ENCODE measurements at places on chromosomes 3 and 15.

DNA sequence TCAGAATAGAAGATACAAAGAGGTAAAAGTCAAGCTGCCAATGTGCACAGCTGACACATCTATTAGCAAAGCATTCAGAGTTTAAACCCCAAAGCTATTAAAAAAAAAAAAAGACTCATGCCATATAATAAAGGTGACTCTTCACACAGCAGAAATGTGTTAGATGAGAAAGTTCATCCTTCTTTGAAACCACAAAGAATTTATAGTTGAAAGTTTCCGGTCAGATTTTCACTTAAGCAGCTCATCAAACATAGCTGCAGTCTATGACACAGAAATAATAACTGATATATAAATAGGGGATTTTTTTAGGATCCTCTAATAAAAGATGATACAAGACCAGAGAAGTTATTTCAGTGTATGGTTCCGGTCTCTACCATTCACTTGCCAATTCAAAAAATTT lies 76.6 kb downstream of the WWTR1 start:
- H3K4me1 ChIP-seq, result no peaks in the 10 kb centered on the region
- peaks cover 76% of the 10 kb centered on the region for H3K27me3 ChIP-seq
- H3K4me3 ChIP-seq, result no peak overlapping the region
- no peak for DNase-seq
- no peak overlapping the region for H3K27ac ChIP-seq
- H3K36me3 ChIP-seq, result no peaks in the 10 kb centered on the region

DNA sequence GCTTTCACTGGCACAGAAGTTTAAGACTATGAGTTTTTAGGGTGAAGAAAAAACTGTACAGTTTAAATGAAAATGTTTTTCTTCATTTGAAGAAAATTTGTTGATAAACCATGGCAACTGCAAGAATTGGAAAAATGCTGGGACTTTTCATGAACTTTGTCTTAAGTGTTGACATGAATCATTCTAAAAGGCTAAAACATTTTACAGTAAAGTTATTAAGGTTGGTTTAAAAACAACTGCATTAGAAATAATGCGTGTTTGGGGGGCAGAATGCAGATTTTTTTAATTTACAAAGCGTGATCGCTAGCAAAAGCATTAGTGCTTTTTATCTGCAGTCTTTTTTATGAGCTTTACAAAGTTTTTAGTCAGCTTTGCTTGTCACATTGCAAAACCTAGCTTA lies 601.9 kb upstream of the TGFBR2 start:
- H3K27me3 ChIP-seq, result no peaks in the 10 kb centered on the region
- H3K4me3 ChIP-seq, result no peak overlapping the region
- H3K36me3 ChIP-seq, result no peaks in the 10 kb centered on the region
- DNase-seq, result no peak
- no peaks in the 10 kb centered on the region for H3K4me1 ChIP-seq
- H3K27ac ChIP-seq, result no peak overlapping the region

DNA sequence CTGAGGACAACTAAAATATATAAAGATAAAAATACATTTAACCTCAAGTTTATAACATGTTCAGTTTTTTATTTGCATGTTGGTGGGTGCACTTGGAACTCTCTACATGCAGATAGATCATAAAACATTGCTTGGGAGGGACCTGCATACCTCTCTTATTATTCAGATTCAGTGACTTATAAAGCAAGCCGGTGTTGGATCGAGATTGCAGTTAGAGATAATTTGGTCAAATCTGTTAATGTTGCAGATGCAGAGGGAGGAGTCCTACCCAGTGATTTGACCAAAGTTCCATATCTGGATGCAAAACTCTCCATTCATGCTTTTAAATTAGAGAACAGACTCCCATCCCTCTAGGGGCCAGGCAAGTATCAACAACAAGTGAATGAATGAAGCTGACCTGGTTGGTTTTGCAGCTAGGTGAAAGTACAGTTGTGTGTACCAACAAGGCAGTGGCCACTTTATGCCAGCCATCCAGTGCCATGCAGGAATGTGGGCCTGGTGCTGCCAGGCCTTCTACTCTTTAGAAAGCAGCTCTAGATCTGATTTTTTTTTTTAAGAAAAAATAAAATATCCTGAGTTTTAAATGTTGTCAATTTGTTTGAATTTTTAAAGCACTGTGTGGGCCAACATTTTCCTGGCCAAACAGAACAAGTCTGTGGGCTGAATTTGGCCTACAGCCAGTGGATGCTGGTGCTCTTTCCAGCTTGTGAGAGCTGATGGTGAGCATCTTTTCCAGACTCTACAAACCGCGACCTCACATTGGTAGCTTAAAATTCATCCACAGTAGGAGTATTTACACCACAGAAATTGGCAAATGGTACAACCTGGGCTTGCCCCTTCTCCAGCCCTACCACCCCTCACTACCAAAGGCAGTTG lies 12.3 kb downstream of the CDIN1 start:
- H3K4me3 ChIP-seq, result no peak overlapping the region
- no peaks in the 10 kb centered on the region for H3K27me3 ChIP-seq
- no peaks in the 10 kb centered on the region for H3K4me1 ChIP-seq
- H3K27ac ChIP-seq, result no peak overlapping the region

DNA sequence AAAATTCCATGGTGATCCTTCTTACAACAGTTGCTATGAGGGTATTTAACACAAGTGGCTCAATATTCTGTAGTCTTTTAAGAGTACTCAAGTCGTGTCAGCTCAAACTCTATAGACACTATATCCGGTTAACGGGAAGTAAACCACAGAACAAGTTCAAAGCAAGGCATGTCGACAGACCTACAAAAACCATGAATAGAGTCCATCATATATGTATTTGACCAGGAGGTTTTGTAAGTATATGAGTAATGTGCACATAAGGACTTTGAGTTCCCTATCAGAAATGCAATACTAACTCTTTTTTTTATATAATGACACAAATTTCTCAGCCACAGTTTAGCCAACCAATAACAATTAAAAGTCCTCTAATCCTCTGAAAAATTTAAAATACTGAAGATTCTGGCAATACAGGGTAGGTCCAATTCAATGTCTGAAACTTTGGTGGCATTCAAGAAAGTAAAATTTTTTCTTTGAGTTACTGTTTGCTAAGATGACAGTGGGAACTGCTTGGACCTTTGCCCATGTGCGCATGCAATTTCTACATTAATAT lies 93.7 kb downstream of the NEK10 start:
- no peaks in the 10 kb centered on the region for H3K4me1 ChIP-seq
- H3K27ac ChIP-seq, result no peak overlapping the region
- H3K4me3 ChIP-seq, result no peak overlapping the region
- no peak for DNase-seq
- no peaks in the 10 kb centered on the region for H3K27me3 ChIP-seq
- H3K36me3 ChIP-seq, result no peaks in the 10 kb centered on the region

GRCh38 chr3:60698117-60698516 lies 553.1 kb downstream of the FHIT start:
- H3K27ac ChIP-seq, result no peak overlapping the region
- no peak for DNase-seq
- H3K27me3 ChIP-seq, result no peaks in the 10 kb centered on the region
- H3K4me3 ChIP-seq, result no peak overlapping the region

GRCh38 chr3:52831500-52832301 lies 1.2 kb upstream of the ITIH4 start:
- no peaks in the 10 kb centered on the region for H3K4me1 ChIP-seq
- DNase-seq, result peak; percentile 13
- H3K4me3 ChIP-seq, result no peak overlapping the region
- H3K27me3 ChIP-seq, result no peaks in the 10 kb centered on the region

DNA sequence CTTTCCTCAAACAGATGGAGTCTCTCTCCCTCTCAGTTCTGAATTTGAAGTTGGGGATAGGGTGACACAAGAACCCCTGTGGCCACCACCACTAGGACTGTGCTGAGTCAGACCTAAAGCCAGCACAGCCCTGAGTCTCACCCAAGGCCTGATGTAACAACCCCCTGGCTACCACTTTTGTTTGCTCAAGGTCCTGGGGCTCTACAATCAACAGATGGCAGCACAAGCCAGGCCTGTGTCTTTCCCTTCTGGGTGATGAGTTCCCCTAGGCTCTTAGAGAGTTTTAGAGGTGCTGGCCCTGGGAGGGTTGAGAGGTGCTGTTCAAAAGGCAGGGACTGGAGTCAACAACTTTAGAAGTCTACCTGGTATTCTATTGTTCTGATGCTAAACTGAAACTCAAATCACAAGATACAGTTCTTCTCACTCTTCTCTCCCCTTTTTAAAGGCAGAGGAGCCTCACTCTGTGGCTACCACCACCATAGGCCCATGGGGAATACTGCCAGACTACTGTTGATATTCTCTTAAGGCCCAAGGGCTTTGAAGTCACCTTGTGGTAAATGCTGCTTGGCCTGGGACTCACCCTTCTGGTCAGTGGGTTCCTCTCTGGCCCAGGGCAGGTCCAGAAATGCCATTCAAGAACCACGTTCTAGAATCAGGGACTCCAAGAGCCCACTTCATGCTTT lies 6.5 kb downstream of the OR5K4 start:
- H3K4me1 ChIP-seq, result no peaks in the 10 kb centered on the region
- no peaks in the 10 kb centered on the region for H3K27me3 ChIP-seq
- no peaks in the 10 kb centered on the region for H3K36me3 ChIP-seq
- H3K4me3 ChIP-seq, result no peak overlapping the region
- H3K27ac ChIP-seq, result no peak overlapping the region
- no peak for DNase-seq
